Stimulated activated CD8-positive, alpha-beta memory T cell treated with anti-CD3 and anti-CD28 coated beads, Interleukin-15, amount 100 ng/mL, for 24 hours (primary cell): ENCODE measurements at places on chromosomes 12 and 14.

DNA sequence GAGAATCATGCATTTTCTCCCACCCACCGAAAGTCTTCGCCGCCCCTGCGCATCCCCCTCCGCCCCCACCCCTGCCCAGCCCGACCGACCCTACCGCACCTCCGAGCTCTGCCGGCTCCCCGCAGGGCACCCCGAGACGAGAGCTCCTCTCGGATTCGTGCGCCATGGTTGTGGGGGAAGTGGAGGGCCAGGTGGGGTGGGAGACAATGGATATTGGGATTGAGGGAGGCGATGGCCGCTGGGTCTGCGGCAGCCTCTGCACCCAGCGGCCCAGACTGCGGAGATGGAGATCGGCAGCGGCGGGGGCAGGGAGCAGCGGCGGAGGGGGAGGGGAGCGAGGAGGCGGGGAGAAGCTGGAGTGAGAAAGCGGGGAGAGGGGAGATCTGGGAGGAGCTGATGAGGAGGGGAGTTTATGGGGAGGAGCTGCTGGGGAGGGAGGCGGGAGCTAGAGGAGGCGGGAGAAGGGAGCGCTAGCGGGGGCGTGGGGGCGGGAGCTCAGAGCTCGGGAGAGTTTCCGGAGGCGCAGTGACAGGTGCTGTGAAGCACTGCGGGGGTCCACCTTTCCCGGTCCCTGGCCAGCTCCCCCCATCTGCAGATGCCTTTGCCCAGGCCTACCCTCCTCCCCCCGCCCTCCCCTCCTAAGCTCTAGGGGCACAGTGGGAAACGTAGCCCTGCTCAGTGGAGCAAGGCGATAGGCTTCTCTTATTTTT, at the start of gene SALL2:
SALL2 (minus strand) TSS at position 385 of the 710 bp plus-strand sequence; CDS start at position 166, 219 bp downstream.
- peak; percentile 31 for DNase-seq

GRCh38 chr12:115010324-115010995, 326.5 kb upstream of the TBX3 start:
- no peak for DNase-seq

GRCh38 chr12:700016-700415, 36.8 kb upstream of the NINJ2 start:
- DNase-seq: no peak

DNA sequence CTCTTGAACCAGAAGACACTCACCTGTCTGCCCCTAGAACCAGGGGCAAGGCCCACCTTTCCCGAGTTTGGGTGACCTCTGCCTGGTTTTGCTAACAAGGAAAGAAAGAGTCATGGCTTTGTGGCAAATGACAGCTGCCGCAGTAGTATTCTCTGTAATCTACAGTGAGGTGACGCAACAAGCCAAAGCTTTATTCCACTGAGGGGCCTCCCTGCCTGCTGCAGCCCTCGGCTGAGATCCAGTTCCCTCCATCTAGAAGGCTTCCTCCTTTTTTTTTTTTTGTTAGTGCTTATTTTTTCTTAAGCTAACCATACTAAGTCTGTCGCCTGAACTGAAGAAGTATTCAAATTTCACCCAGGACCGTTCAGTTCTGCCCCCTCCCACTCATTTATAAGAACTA, 142.3 kb upstream of the TMCC3 start:
- no peak for DNase-seq

- no peak for DNase-seq
Measured at GRCh38 chr14:62158779-62159178, 396.6 kb downstream of the SNAPC1 start.

DNA sequence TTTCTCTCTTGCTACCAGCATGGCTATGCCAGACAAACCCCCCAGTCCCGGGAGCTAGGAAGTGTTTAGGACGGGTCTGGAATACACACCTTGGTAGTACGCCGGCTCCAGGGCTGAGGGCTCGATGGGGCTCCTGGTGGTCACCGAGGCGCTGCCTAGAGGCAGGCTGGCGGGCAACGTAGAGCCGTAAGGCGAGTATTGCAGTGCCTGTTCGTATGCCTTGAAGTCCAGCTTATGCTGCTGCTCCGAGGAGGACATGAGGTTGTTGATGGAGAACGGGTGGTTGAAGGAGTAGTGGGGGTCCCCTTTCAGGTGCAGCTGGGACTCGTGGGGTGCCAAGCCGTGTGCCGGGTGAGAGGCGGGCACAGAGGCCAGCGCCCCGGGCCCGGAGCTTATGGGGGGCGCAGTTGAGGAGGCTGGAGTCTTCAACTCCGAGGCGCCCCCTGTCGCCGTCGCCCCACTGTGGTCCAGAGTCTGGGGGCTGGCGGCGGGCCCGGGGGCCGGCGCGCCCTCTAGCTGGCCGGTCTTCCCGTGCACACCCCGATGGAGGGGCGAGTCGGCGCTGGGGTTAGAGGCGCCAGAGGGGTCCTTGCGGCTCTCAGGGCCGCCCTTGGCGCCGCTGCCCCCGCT, 3.6 kb downstream of the FOXA1 start:
- no peak for DNase-seq

GRCh38 chr12:1108276-1108675, 117.3 kb downstream of the ERC1 start:
- no peak for DNase-seq

DNA sequence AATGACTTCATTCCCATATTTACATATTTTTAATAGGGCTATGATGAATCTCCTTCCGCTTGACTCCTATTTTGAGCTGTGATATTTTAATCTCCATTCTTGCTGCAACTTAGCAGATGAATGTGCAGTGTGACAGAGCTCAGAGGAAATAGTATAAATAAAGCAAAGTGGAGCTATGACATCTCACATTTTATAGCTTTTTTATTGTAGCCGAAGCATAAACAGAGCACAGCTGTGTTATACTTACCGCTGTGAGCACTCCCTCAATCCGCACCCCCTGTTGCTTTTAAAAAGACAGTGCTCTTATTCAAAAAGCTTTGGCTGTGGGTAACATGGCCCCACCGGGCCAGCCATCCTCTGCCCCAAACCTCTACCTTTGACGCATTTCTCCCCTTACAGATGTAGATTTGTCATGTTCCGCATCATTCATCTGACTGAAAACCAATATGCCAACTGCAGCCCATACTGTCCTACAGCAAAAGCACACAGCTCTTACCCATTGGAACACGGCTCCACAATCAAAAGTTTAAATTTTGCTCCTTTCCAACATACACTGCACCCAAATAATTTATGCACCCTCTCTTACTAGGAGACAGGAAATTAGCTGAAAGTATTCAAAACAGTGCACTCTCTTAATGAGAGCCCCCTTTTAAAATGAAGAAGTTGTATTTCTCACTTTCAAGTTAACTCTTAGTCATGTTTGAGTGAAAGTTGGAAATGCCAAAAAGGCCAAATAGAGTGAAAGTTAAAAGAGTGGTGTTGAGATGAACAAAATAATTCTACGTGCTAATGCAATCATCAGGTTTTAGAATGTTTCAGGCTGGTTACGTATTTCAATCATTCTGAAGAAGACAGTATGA, 429.3 kb upstream of the SOX5 start:
- no peak for DNase-seq

- no peak for DNase-seq
Measured at GRCh38 chr12:46917821-46918220, 92.0 kb upstream of the SLC38A4 start.

GRCh38 chr12:188910-189621, 24.9 kb downstream of the SLC6A12 start:
- DNase-seq: peak; percentile 14

GRCh38 chr14:90500665-90501370, 104.0 kb downstream of the CALM1 start:
- DNase-seq: no peak
